GF-D8 (cell line): ENCODE measurements at places on chromosomes 5 and 9.

GRCh38 chr9:138046641-138047301 is 169.2 kb downstream of the CACNA1B start:
- DNase-seq, result no peak

- no peak for DNase-seq
Observed at GRCh38 chr5:74865804-74866595, at the start of gene FAM169A. Gene FAM169A (minus strand): TSS chr5:74866387. CDS start chr5:74841676, 24,711 bp downstream.

DNA sequence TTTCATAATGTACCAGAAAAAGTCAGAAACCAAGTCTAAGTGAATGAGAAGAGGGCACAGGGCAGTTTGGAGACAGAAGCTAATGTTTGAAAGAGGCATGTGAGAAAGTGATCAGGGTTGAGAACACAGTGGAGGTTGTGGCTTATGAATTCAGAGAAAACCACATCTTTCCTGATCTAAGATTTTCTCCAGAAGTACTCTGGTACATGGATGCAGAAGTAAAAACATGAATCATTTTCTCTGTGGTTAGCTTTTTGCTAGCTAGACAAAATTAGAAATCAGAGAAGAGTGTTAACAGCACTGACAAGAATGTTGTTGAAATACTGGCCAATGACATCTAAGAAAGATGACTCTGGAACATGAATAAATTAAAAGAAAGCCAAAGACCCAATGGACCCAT is 541.1 kb downstream of the DNAH5 start:
- no peak for DNase-seq

DNA sequence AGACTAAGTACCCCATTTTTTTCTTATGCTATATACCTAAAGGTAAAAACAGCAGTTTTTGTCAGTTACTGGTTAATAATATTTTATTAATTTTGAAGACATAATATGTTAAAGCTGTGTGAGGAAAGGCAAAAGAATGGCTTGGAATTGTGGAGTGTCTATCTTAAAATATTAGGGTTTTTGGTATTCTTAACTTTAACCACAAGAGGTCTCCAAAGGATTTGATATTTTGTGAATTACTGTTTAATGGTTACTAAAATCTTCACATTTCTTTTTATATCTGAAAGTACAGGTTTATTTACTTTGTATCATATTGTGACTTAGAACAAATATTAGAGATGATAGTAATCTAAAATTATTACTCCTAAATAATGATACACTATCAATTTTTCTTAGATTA is 32.0 kb upstream of the DHFR start:
- no peak for DNase-seq

DNA sequence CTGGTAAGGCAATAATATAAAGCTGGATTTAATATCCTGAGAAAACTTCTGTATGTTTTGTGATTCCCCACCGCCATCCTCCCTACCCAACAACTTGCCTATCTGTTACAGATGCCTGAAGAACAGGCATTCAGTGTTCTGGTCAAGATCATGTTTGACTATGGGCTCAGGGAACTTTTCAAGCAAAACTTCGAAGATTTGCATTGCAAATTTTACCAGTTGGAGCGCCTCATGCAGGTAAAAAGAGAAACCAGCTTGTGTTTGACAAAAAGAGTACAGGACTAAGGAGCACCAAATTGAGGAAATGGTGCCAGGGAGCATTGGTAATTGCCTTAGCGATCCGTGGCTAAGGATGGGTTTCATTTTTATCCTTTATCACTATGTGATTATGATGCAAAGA is 40.0 kb downstream of the GPR21 start:
- no peak for DNase-seq

GRCh38 chr9:96461336-96461735 is 11.4 kb downstream of the HABP4 start:
- DNase-seq, result no peak

DNA sequence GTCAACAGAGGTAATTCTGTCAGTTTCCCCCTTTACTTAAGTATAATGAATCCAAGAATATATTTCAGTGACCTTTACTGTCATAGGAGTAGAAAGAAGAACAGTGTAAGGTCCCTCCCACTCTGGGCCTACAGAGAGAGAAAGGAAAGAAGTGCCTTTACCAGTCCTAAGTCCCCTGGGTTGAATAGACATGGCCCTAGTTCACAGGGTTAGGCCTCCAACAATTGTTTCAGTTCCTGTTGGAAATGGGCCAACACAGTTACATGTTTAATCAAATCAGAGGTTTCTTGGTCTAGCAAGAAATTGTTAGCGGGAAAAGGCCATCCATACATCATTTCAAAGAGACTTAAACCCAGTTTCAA is 605.6 kb downstream of the MTRR start:
- no peak for DNase-seq

DNA sequence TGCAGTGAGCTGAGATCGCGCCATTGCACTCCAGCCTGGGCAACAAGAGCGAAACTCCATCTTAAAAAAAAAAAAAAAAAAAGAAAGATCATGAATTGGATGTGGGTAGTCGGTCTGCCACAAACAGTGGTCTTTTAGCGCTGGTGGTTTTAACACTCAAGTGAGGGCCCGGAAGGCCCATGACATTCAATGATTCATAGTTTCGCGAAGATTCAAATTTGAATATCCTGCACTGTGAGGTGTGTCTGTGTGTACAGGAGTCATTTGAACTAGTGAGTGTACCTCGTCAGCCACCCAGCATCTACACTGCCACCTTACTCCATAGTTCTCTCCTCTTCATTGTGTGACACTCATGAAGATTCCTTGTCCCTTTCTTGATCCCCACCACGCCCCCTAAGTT is 41.3 kb downstream of the CFAP77 start:
- no peak for DNase-seq

DNA sequence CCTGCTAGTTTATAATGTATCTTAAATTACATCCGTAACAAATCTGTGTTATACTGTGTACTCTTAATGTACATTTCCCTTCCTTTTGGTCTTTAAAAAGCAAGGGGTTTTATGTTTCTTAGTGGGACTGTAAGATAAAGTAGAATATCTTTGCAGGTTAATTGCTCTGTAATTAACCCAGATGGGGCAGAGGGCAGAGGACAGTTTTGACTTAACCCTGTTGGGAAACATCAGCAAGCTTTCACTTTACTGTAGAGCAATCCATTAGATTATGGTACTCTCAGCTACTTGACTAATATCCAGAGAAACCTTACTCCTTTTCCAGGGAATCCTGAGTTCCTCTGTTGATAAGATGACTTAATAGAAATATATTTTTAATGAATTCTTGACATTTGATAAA is 74.3 kb downstream of the TLE4 start:
- DNase-seq, result no peak

- DNase-seq, result no peak
Observed at GRCh38 chr9:17531642-17532254, 47.1 kb upstream of the SH3GL2 start.

GRCh38 chr9:34458959-34459340 is 345 bp downstream of the DNAI1 start:
- DNase-seq, result no peak

- DNase-seq, result no peak
Observed at GRCh38 chr9:124261736-124262648, 4.2 kb downstream of the NEK6 start.

DNA sequence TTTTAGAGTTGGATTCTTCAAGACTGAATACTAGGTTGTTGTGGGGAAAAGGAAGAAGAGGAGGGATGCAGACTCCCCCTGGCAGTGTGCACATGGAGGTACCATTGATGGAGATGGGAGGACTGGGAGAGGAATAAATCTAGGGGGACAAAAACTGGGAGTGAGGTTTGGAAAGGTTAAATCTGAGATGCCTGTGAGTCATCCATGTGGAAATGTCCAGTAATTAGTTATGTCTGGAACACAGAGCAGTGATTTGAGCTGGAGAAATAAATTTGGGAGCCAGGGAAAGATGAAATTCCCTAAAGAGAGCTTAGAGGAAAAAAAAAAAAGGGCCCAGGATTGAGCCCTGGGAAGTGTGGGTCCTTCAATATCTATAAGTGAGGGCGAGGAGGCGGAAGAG is 8.0 kb upstream of the CCIN start:
- no peak for DNase-seq

- DNase-seq, result no peak
Observed at GRCh38 chr5:95925378-95925744, 36.3 kb downstream of the ELL2 start.

DNA sequence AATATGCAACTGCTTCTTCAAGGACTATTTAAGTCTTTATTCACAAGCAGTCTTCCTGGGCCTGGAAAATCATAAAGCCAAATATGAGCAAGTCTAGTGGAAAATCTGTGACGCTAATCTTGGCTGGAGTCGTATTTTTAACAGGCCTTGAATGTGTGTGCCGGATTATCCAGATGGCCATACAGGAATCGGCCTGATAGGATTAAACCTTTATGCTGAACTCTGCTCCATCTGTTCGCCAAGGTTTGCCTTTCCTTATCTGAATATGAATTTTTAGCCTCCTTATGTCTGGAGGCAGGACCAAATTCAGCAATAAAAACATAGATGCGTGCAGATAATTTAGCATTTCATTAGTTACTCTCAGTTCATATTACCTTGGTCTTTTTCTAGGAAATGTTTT is 294.5 kb downstream of the EBF1 start:
- no peak for DNase-seq

- no peak for DNase-seq
Observed at GRCh38 chr9:113999256-114000062, 78.6 kb downstream of the AMBP start.

GRCh38 chr9:121278477-121279261 is 10.7 kb downstream of the GSN start:
- DNase-seq, result peak; percentile 59

GRCh38 chr9:131708226-131709002 is 31.5 kb downstream of the RAPGEF1 start:
- peak; percentile 56 for DNase-seq

DNA sequence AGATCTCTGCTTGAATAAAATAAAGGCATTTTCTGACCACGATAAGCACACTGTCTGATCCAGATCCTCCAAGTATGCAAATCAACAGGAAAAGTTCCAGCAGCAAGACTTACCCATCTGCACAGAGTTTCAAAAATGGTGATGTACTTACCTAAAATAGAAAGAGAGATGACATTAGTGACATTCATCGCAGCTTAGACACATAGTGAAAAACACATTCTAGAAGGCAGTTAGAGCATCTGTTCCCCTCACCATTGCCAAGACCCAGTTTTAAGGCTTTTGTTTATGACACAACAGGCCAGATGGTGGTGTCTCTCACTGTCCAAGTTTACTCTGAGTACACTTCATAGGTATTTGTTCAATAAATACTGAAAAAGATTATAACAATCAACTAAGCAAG is 207.7 kb downstream of the PDE4D start:
- DNase-seq, result no peak

DNA sequence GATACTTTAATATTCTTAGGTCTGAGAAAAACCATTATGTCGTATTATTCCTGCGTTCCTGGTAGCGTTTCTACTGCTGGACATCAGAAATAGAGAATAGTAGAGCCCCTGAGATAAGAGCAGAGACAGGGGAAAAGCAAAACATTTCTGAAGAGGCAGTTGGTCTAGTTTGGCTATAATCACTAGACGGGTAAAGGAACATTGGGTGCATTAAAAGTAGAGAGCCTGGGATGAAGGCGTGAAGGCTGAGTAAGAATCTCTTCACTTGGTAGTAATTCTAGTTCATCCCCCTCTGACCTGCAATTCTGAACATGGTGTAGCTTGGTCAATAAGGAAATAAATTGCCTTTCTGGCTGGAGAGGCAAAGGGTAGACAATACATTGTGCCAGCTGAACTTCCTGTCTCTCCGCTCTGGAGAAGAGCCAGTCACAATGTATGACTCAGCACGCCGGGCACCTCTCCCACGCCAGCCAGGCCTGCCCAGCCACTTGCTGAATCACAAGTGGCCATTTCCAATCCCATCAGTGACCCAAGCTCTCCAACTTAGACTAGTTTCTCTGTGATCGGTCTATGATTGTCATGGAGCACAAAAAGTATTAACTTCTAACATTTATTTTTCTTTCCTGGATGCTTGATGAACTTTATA is 75.4 kb downstream of the STK32A start:
- DNase-seq, result peak; percentile 27

GRCh38 chr9:111399772-111400563 is 69.9 kb upstream of the OR2K2 start:
- DNase-seq, result no peak

DNA sequence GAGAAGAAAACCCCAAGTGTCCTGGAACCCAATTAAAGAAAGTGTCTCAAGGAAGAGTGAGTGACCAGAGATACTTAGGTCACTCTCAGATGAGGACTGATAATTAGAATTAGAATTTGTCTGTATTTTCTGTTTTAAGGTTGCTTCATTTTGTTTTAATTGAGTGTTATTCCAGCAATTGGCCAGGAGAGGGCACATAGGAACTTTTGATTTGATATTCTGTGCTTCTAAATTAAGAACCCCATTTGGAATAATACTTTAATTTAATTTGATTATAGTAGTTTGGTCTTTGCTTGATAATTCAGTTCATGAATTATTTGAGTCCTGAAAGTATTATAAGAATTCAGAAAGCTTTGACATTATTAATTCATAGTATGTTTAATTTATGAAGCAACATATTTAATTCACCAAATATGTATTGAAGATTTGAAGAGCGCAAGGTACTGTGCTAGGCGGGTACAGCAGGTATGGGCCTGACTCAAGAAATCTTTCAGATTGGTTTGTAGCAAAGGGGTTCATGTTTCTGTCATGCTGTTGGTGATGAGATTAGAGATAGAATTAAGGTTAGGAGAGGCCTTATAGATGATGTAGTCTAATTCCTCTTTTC is 4.9 kb downstream of the MRPL22 start:
- no peak for DNase-seq

DNA sequence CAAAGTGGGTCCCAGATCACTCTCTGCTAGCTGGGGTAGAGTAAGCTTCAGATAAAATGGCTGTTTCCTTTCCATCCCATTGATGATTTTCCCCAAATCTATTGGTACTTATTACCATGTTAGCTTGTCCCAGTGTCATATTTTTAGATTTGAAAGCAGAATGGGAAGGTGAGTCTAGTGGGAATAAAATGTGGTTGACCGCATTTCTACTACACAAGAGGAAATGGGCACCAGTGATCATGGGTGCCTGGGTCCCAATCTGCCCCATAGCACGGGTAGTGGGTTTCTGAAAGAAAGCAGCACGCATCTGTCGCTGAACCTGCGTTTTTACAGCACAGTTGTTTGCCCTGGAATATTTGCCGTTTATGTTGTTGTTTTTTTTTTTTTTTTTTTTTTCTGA is 20.1 kb downstream of the DAPK1 start:
- peak; percentile 71 for DNase-seq

DNA sequence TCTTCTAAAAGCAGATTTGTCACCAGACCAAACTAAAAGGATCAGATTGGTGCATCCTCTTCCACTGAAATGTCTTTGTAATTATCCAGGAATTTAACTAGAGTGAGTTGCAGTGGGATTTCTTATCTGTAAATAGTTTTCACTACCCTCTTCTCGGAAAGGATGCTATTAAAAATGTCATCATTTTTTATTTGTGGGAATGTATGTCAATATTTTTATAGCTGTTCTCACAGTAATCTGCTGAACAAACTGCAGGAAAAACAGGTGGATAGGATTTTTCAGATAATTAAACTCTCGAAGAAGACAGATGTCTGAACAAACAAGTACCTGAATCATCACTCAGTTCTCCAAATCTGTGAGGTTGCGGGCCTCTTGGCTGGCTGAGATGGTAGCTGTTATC is 62.7 kb downstream of the RAB14 start:
- DNase-seq, result no peak
